Activated T-cell treated with anti-CD3 and anti-CD28 coated beads, Interleukin-2, amount 50 U/mL, for 72 hours (primary cell): ENCODE measurements at places on chromosomes 7 and 10. TPM values are rescaled to one million over a fixed set of nuclear protein-coding genes. Genes with fewer than 3 reads are reported as not detected.

- no peaks in the 10 kb centered on the region for H3K36me3 ChIP-seq
- H3K4me3 ChIP-seq = no peak overlapping the region
- peaks cover 12% of the 10 kb centered on the region for H3K27me3 ChIP-seq
- H3K27ac ChIP-seq = no peak overlapping the region
Measured at GRCh38 chr7:157961731-157962457, 625.1 kb downstream of the DNAJB6 start.

Gene NRP1
- 0.72 TPM for total RNA-seq

DNA sequence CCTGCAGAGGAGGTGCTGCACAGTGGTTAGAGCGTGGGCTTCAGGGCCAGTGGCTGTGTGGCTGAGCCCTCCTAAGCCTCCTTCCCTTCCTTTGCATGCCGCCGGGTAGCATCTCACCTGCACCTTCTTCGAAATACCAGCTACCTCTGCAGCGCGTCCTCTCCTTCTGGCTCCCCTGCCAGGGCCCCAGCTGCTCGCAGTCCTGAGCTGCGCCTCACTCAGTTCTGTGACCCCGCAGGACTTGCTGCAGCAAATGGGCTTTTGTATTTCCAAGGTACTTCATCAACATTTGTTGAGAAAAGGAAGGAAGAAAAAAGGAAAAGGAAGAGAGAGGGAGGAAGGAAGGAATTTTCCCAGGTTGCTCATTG, 146.7 kb upstream of the PRR15 start:
- H3K27ac ChIP-seq = no peak overlapping the region
- no peak overlapping the region for H3K4me3 ChIP-seq
- no peaks in the 10 kb centered on the region for H3K27me3 ChIP-seq

DNA sequence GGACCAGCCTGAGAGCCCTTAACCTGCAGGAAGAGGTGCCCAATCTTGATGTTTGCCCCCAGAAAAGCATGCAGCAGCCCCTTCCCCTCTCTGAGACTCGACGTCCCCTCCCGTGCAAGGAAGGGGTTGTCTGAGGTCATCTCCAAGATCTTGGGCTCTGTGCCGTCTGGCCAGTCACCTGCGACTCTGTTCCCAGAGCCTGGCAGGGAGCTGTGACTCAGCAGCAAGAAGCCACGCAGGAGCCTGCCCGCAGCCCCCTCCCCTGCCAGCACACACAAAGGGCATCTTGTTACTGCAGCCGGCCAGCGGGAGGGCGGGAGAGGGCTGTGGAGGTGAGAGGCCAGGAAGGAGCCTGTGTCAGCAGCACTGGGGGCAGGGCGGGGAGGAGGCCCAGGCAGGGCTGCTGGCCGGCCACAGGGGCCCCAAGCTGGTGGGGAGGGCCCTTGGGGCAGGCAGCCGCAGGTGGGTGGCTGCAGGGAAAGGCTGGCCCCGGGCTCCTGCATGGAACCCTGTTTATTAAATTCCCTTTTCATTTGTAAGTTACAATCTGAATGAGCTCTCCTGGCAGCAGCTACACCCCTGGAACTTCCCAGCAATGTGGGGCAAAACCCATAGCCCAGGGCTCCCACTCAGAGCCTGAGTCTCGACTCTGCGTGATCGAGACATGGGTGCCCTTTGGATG, 103.7 kb upstream of the ZMIZ1 start:
- H3K27me3 ChIP-seq = no peaks in the 10 kb centered on the region
- no peaks in the 10 kb centered on the region for H3K36me3 ChIP-seq
- H3K4me3 ChIP-seq = no peak overlapping the region
- H3K4me1 ChIP-seq = no peaks in the 10 kb centered on the region
- H3K27ac ChIP-seq = no peak overlapping the region

Gene TAS2R38
- total RNA-seq = not detected

DNA sequence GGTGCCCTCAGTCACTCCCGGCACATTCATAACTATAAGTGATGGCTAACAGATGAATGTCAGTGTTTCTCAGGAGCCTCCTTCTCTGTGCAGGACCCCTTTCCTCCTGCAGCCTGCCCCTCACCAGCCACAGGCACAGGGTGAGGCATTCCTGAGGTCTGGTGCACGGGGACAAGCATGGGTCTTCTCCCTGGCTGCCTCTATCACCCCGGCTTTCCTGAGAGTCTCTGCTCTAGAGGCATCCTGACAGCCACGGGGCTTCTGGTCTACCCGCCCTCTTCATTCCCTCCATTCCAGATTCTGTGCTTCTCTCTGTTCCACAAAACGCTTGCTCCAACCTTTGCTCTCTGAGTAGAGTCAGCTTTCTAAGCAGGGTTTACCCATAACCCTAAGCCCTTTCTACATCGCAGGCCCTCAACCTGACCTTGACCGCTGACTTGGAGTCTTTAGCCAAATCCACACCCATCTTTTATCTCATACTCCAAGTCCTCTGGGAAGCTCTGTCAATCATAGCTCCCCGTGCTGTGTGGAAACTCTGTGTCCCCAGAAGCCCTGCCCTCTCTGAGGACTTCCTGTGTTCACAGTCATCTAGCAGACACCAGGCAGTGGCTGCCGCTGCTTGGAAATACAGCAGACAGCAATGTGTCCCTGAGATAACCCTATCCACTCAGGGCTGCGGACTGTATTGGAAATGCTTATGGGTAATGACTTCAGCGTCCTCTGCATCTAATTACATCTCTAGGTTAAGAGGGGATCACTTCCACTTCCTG, 159.0 kb downstream of the SFMBT2 start:
- no peak for DNase-seq
- no peaks in the 10 kb centered on the region for H3K27me3 ChIP-seq
- peaks cover 15% of the 10 kb centered on the region for H3K36me3 ChIP-seq
- peaks cover 42% of the 10 kb centered on the region for H3K4me1 ChIP-seq

Gene PNLIP
- total RNA-seq = not detected
